Stimulated activated CD4-positive, alpha-beta T cell treated with anti-CD3 and anti-CD28 coated beads, Interleukin-2, amount 100 ng/mL, for 24 hours (primary cell): ENCODE measurements at places on chromosomes 16 and 17.

- no peak for DNase-seq
These were observed 9.6 kb downstream of the PSMD7 start for GRCh38 chr16:74305978-74306784.

DNA sequence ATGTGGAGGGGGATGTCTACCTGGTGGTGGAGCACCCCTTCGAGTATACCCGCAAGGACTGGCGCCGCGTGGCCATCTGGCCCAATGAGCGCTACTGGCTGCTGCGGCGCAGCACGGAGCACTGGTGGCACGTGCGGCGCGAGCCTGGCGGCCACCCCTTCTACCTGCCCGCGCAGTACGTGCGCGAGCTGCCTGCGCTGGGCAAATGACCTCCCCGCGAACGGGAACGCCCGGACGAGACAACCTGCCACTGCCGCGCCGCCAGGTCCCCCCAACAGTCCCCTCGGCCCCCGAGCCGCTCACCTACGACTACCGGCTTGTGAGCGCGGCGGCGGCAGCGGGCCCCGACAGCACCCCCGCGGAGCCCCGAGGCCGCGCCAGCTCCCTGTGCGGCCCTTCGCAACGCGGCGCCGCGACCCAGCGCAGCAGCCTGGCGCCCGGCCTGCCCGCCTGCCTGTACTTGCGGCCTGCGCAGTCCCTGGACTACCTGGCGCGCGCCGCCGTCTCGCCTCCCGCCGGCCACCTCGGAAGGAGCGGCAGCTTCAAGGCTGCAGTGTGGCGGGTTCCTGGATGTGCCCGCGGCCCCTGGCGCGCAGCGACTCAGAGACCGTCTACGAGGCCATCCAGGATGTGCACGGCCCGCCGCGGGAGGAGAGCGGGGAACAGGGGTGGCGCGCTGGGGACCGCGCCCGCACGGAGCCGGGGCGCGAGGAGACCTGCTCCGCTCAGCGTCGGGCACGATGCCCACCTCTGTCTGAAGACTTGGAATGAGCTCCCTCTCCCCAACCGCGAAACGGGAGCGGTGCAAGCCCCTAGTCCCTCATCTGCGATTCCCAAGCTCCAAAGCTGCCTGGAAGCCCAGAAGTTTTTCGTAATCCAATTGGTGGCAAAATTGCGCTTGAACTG is 48.7 kb upstream of the AMZ2 start:
- peak; percentile 63 for DNase-seq

GRCh38 chr17:32755045-32755805 is 121.7 kb downstream of the MYO1D start:
- DNase-seq: no peak

DNA sequence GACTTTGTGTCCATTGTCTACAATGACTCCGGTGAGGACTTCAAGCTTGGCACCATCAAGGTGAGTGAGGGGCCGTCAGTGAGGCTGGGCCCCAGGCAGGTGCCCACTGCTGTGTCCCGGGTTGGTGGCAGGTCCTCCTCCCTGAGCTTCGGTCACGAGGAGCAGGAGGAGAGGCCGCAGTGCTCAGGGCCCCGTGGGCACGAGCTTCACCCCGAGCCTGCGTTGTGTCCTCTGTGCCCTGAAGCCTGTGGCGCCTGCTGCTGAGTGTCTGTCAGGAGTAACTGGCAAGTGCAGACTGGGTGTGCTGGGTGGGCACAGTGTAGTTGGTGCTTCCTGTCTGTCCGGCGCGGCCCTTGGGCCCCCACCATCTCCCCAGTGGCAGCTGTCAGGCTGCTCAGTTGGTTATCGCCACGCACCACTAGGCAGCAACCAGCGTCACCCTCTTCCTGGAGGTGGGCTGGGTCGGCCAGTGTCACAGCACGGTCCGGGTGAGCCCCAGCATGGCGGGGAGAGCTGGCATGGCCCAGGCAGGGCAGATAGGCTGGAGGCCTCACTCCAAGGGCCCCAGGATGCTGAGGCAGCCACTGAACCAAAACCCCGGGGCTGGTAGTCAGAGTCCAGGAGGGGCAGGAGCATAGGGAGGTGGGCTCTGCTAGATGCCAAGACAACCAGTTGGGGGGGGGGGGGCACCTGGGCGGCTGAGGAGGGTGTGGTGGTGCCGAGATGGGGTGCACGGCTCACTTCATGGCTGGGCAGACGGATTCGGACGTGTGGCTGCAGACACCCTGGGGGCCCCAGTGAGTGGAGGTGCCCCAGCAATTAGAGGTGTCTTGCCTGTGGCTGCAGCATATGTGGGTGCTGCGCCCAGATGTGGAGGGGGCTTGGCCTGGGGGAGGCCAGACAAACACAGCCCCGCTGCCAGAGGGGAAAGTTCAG is 39.3 kb downstream of the TSC2 start:
- DNase-seq: no peak

DNA sequence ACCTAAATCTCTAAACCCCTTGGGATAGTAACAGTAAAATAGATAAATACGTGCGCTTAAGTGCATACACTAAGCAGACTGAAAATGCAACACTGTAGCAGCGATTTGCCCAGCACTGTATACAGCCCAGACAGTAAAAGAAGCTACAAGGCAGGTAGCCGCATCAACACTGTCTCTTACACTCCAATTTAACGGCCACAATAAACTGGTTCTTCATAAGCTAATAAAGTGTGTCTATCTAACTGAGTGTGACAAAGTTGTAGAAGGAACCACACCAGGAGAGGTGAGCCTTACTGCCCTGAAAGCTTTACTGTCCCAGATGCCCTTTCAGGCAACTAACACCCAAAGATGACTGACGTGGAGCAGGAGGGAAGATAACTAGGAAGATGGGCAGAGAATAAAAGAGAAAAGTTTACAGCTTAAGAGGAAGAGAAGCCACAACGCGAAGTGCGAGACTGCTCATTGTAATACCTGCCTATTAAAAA is 847 bp downstream of the ZDHHC7 start:
- DNase-seq: no peak

DNA sequence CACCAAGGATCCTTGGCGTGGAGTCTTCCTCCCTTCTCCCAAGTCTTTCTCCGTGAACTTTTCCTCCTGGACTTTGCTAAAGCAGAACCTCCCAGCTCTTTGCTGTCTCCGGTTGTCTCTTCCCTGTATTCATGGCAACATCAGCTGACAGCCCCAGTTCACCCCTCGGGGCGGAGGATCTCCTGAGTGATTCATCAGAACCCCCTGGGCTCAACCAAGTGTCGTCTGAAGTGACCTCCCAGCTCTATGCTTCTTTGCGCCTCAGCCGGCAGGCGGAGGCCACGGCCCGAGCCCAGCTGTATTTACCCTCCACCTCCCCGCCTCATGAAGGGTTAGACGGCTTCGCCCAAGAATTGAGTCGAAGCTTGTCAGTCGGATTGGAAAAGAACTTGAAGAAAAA is 943 bp downstream of the CNTROB start:
- DNase-seq: peak; percentile 35

DNA sequence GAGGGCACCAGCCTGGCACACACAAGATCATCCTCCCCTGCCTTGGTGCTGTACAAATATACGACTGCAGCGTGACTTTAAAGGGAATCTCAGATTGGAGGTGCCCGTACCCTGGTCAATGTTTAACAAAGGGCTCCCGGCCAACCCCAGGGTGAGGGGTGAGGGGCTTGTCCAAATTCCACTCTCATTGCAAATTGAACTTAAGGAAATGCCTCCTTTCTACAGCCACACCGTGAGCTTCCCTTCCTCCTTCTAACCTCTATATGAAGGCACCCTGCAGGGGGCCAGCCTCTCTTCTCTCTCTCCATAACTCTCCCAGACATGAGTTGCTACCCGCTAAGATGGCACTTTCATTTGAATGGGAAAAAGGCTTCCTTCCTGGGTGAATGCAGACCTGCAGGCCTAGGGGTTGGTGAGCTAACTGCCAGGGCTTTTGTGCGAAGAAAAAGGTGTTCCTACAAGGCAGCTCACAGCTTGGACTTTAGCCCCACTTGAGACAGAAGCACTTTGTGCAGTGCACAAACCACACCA is 76.6 kb downstream of the IRF8 start:
- DNase-seq: no peak

GRCh38 chr17:78583091-78583490 is 5.9 kb upstream of the DNAH17 start:
- DNase-seq: no peak

DNA sequence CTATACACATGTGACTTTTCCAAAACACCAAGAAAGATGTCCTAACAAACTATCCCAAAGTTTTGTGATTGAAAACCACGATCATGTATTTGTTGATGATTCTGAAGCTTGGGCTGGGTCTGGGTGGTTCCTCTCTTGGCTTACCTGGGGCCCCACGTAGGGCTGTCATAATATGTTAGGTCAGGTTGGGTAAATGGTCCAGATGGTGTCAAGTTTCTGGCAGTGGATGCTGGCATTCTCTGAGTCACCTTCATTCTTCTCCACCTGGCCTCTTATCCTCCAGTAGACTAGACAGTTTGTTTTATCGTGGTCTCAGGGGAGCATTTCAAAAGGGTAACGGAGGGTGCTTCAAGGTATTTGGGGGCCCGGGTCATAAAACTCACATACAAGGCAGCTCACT is 39.4 kb downstream of the SYCE1L start:
- DNase-seq: no peak

GRCh38 chr17:56678249-56679114 is 85.0 kb downstream of the NOG start:
- DNase-seq: no peak

DNA sequence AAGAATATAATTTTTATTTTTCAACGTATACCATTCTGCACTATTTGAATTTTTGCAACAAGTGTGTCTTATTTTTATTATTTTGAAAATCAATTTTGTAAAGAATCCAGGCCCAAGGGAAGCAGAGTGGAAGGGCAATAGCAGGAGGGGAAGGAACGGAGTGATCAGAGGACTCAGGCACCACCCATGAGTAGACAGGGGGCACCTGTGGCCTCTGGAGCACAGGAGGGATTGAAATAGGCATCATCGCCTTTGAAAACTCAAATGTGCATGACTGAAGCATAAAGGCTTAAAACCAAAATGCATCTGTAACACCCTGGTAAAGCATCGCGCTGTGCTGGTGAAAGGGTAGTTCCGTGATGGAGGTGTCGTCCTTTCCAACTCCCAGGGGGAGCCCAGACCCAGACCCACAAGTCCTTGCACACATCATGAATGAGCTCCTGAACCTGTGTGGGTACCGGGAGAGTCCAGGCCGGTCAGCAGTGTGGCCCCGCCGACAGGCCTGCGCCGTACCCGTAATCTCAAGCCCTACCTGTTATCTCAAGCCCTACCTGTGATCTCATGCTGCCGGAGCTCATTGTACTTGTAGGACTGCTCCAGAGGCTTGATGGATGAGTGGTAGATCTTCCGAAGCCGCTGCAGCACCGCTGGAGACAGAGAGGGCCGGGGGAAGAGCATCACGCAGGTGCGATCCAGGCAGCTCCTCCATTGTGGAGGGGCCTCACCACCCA is 39.1 kb downstream of the SRL start:
- DNase-seq: no peak

DNA sequence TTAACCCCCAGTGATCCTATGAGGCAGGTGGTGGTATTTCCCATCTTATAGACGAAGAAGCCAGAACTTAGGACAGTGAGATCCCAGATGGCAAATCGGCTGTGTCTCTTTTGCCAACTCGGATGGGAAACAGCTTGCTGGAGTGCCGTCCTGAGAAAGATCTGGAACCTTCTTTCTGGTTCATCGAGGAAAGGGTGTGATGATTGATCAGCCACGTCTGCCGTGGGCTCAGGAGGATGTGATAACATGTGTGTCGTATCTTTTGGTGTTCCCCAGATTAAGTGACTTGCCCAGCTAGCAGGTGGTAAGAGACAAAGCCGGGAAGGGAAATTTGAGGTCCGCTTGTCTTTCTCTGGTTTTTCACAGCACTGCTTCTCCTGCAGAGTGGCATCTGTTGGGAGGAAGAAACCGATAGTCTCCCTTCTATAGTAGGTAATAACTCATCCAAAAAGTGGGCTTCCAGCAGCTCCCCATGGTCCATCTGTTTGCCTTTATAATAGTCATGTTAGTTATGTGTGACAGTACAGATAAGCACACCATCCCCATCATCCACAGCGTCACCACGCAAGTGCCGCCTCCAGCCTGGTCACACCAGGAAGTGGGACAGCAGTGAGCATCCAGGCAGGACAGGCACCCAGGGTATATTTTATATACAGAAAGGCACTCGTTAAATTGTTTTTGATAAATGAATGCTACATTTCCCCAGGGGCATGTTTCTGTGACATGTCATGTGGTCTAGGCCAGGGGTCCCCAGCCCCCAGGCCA is 175.5 kb downstream of the KATNIP start:
- no peak for DNase-seq

DNA sequence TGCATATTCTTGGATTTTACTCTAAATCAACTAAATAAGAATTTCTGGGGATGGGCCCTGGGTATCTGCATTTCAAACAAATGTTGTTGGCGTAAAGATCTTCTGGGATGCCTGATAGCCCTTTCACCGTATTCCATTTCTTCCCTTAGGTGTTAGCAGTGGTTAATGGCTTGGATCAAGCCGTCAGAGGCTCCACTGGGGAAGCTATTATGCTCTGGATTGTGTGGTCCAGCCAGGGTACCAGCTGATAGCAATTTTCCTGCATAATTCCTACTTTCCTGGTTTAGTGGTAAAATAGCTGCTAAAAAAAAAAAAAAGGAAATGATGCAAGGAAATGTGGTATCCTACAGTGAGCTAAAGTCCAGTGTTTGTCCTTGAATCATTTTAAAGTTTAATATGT is 365.1 kb downstream of the CDH8 start:
- DNase-seq: no peak

- no peak for DNase-seq
These were observed 13.9 kb downstream of the MYL4 start for GRCh38 chr17:47223007-47223406.

GRCh38 chr16:28091656-28092055 is 28.1 kb upstream of the GSG1L start:
- DNase-seq: no peak

DNA sequence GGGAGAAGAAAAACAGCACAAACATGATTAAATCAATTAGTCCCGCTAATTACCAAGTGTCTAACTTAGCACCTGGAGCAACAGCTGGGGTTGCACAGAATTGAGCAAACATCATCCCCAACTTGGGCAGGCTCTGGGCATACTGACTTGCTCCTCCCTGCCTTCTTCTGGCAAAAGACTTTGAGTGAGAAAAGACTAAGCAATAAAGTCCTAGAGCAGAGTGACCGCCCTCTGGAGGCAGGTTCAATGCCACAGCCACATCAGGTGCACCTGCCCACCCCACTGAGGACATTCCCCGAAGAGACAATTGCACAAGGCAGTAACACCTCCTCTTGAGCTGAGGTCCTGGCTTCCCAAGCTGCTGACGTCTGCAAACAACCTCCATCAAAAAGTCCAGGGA is 358.3 kb downstream of the SOX9 start:
- DNase-seq: no peak

DNA sequence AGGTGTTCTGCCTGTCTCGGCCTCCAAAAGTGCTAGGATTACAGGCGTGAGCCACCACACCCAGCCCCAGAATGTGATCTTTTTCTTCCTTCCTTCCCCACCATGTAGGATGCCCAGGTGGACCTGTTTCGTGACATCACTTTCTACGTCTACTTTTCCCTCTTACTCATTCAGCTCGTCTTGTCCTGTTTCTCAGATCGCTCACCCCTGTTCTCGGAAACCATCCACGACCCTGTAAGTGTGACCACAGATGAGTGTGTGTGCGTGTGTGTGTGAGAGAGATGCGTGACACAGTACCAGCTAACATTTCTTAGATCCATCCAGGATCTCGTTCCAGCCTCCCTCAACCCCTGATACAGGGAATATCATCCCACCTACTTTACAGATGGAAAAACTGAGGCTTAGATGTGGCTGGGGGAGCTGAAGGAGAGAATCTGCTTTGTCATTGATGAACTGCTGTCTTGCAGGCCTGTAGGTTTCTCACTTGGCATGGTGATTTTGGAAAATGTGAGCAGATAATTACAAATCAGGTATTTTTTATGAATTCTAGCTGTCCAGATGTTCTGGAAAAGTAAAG is 67.1 kb downstream of the ABCC1 start:
- DNase-seq: peak; percentile 9
